Activated T-cell treated with anti-CD3 and anti-CD28 coated beads, Interleukin-2, amount 50 U/mL, for 24 hours (primary cell): ENCODE measurements at places on chromosomes 1 and 21.

DNA sequence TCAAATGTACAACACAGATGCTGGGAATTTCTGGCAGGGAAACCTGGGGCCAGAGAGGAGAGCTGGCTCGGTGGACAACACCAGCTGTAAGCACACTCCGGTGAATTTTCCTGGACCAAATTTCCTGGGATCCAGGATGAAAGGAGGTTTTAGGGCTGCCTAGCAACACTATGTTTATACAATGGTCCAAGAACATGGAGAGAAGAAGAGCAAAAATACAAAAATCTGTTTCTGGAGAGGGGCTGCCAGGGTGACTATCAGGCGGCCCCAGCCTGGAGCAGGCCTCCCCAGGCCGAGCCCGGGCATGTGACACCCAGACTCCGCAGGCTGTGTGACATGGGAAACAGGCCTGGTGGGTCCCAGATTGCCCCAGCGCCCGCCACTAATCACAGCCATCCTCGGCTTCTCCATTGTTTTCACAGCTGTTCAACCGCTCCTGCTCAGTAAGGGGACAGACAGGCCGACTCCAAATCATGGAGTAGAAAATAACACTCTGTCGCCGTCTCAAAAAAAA, 336.0 kb upstream of the NFIA start:
- no peak for DNase-seq
- no peaks in the 10 kb centered on the region for H3K36me3 ChIP-seq
- H3K27me3 ChIP-seq, result no peaks in the 10 kb centered on the region
- H3K27ac ChIP-seq, result no peak overlapping the region
- no peak overlapping the region for H3K4me3 ChIP-seq
- no peaks in the 10 kb centered on the region for H3K4me1 ChIP-seq

GRCh38 chr1:209703834-209704504, 677 bp upstream of the HSD11B1 start:
- H3K27ac ChIP-seq, result peak overlapping the region; percentile 85
- H3K4me3 ChIP-seq, result peak overlapping the region; percentile 51
- H3K27me3 ChIP-seq, result no peaks in the 10 kb centered on the region
- no peak for DNase-seq
- H3K36me3 ChIP-seq, result no peaks in the 10 kb centered on the region

DNA sequence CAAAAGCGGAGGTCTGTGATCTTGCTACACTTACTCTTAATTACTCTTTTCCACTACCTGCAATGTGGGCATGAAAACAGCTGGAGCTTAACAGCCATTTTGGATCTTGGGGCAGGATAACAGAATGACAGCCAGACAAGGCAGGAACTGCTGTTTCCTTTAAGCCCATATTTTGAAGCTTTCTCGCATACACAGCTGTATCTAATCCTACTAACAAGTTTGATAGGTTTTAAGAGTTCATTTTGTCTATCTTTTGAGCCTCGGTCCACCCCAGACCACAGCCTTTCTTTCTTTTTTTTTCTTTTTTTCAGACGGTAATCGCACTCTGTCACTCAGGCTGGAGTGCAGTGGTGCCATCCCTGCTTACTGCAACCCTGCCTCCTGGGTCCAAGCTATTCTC, 42.4 kb upstream of the CRB1 start:
- H3K4me1 ChIP-seq, result no peaks in the 10 kb centered on the region
- H3K4me3 ChIP-seq, result no peak overlapping the region
- no peaks in the 10 kb centered on the region for H3K27me3 ChIP-seq
- DNase-seq, result no peak
- no peaks in the 10 kb centered on the region for H3K36me3 ChIP-seq

DNA sequence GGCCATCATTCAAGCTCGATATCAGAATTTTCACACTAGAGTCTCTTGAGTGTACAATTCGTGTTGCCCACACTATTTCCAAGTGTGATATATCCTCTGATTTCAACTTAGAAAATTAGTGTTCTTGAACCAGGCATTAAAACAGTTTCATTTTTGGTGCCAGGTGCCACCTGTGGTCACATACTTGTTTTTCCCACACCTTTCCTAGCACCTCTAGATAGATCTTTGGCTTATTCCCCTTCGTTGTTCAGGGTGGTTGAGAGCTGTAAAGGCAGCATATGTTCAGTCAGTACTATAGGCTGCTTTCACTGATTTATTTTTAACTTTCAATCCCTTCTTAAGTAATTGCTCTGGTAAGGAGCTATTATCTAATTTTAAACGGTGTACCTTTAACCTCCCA, 131.1 kb downstream of the NEK7 start:
- H3K27me3 ChIP-seq, result no peaks in the 10 kb centered on the region
- peaks cover 59% of the 10 kb centered on the region for H3K36me3 ChIP-seq
- no peak for DNase-seq
- H3K27ac ChIP-seq, result no peak overlapping the region
- H3K4me1 ChIP-seq, result peaks cover 23% of the 10 kb centered on the region
- no peak overlapping the region for H3K4me3 ChIP-seq

- H3K27me3 ChIP-seq, result no peaks in the 10 kb centered on the region
- no peak for DNase-seq
- peaks cover 57% of the 10 kb centered on the region for H3K4me1 ChIP-seq
- H3K27ac ChIP-seq, result no peak overlapping the region
- no peak overlapping the region for H3K4me3 ChIP-seq
- no peaks in the 10 kb centered on the region for H3K36me3 ChIP-seq
Measured at GRCh38 chr1:235919127-235919832, 52.6 kb upstream of the LYST start.

DNA sequence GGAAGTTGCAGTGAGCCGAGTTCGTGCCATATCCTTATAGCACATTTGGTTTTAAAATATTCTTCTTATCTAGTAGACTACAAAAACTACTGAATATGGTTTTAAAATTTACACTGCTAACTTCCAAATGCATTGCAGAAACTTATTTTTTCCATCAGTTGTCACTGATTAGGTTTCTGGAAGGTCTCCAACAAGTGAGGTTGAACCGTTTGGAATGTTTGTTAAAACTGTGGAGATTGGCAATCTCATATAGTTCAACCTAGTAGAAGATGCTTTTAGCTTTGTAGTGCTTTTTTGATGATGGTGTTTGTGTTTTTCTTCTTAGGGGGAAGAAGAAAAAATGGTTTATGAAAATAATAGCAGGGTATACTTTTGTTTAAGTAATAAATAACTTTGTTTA, 12.9 kb downstream of the CENPF start:
- H3K36me3 ChIP-seq, result peaks cover 44% of the 10 kb centered on the region
- no peak overlapping the region for H3K4me3 ChIP-seq
- H3K27ac ChIP-seq, result no peak overlapping the region
- peaks cover 9% of the 10 kb centered on the region for H3K4me1 ChIP-seq
- no peaks in the 10 kb centered on the region for H3K27me3 ChIP-seq

GRCh38 chr1:184035719-184036516, 1.6 kb downstream of the COLGALT2 start:
- no peak for DNase-seq
- H3K27ac ChIP-seq, result peak overlapping the region; percentile 15
- peaks cover 76% of the 10 kb centered on the region for H3K27me3 ChIP-seq
- no peaks in the 10 kb centered on the region for H3K36me3 ChIP-seq
